ENCODE measurements at places on chromosomes 11 and 22.
A peak's percentile ranks its signal among the peaks of the same experiment; 100 is the strongest.

- no peak for DNase-seq
Observed at GRCh38 chr22:39655004-39655579, 84.5 kb downstream of the CACNA1I start.

GRCh38 chr11:123054301-123055065 lies 7.5 kb downstream of the HSPA8 start:
- peak; percentile 66 for DNase-seq

GRCh38 chr11:32561835-32562234 lies 21.8 kb upstream of the EIF3M start:
- no peak for DNase-seq

GRCh38 chr11:86099874-86100273 lies 31.0 kb upstream of the PICALM start:
- DNase-seq: no peak

DNA sequence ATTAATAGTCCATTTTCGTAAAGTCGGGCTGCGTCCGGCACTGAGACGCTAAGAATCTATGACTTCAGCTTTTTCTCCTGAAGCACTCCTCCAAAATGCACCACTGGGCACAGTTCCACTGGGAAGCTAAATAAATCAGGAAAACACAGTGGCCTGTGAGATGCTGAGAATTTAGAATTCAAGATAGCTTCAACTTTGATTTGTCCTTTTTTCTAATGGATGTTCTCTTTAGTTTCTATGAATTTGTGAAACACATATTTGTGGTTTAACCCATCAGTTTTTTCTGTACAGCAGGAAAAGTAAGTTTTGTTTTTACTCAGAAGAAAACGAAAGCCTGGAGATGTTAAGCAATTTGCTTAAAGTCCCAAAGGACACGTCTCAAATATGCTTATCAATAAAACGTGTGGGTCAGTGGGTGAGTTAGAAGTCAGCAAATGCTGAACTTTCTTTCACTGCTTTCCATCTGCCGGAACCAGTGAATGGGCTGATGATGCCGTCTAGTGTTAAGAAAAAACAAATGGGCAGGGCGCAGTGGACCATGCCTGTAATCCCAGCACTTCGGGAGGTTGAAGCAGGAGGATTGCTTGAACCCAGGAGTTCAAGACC lies 40.7 kb upstream of the CLMP start:
- no peak for DNase-seq

- no peak for DNase-seq
Observed at GRCh38 chr11:15901054-15901453, 455.3 kb downstream of the SOX6 start.

GRCh38 chr11:114059278-114059983 lies at the start of gene ZBTB16:
Gene ZBTB16 (plus strand): TSS chr11:114059711. CDS start chr11:114063301, 3,590 bp downstream.
- DNase-seq: no peak

- DNase-seq: no peak
Observed at GRCh38 chr22:42889304-42889703, 32.2 kb upstream of the ARFGAP3 start.

- DNase-seq: no peak
Observed at GRCh38 chr11:79461666-79462645, 21.1 kb upstream of the TENM4 start.
